ENCODE measurements at places on chromosomes 12 and 14.

DNA sequence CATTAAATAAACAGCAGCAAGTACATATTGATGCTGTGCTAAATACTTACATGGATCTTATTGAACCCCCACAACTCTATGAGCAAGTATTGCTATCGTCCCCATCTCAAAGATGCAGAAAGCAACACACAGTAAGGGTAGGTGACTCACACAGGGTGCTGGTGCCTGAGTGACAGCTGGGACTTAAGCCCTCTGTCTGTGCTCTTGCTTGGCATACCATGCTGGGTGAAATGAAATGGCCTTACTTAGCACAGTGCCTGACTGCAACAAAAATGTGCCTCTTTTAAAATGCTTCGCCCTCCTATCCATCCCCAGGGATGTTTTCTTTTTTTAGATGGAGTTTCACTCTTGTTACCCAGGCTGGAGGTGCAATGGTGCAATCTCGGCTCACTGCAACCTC is 788 bp downstream of the TEX52 start:
- DNase-seq: no peak

- no peak for DNase-seq
Observed at GRCh38 chr12:26426652-26427051, 231.3 kb downstream of the SSPN start.

GRCh38 chr14:103204852-103205540 is 81.7 kb downstream of the TNFAIP2 start:
- no peak for DNase-seq

DNA sequence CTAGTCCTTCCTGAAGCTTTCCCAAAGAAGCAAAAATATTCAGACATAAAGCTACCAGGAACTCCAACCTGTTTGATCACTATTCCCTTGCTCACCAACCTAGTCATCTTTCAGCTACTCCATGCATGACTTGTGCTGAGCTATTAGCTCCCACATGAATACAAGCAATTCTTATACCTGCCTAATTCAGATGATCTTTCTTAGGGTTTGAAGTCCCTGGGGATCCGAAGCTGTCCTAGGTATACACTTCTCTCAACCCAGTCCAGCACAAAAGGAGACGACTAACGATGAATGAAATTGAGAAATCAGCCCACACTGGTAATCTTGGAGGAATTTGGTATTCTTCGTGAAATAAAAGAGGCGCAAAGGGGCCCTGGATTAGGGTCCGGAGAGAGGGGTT is 631 bp upstream of the PTGR2 start:
- DNase-seq: no peak

GRCh38 chr14:93997082-93997481 is at the start of gene CCDC197:
Gene CCDC197 (plus strand): TSS chr14:93997301. CDS start chr14:93998132, 831 bp downstream.
- DNase-seq: no peak

GRCh38 chr14:27391331-27391730 is 793.5 kb upstream of the NOVA1 start:
- no peak for DNase-seq

GRCh38 chr14:101815994-101816393 is 54.5 kb downstream of the PPP2R5C start:
- DNase-seq: no peak

DNA sequence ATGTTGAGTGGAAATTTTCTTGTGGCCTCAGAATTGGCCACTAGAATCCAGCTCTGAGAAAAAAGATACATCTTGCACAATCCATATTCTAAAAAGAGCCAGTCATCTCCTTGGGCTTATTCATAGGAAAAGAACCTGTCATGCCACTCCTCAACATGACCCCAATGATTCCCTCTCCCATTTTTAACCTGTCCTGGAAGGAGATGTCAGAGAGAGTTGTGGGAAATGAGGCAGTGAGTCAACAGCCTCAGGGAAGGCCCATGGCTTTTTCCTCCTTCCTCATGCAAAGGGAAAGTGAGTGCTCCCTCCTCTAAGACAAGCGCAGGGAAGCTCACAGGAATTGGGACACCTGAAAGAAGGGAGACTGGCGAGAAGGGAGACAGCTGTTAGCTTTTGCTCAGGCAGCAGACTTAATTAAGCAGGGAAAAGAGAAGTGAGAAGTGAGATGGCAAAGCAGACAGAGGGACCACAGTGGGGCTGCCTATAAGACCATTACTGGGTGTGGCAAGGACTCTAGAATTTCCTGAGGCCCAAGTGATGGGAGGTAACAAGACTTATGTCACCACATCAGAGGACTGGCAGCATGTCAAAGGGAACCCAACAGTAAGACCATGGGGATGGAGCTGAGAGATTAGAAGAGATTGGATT is 10.2 kb upstream of the DHRS7 start:
- DNase-seq: no peak

GRCh38 chr12:93704122-93704521 is 26.9 kb downstream of the CRADD start:
- no peak for DNase-seq

DNA sequence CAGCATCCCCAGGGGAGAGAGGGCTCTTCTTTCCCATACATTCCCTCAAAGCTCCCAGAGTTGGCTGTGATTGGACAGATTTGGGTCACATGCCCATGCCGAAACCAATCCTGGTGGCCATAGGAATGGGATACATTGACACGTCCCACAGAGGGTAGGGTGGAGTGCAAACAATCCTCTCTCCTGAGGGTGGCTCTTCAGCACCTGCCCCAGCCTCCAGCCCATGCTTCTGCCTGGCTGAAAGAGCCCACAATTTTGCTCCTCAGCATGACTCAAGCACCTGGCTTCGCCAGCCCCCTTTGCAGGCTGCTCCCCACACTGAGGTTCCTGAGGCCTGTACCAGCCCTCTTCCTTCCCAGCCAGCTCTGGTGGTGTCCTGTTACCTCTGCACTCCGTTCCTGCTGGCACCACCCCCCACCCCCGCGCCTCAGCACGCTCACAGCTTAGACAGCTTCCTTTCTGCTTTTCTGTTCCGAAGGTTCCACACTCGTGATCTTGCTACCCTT is 71.7 kb downstream of the CCDC92 start:
- DNase-seq: no peak

DNA sequence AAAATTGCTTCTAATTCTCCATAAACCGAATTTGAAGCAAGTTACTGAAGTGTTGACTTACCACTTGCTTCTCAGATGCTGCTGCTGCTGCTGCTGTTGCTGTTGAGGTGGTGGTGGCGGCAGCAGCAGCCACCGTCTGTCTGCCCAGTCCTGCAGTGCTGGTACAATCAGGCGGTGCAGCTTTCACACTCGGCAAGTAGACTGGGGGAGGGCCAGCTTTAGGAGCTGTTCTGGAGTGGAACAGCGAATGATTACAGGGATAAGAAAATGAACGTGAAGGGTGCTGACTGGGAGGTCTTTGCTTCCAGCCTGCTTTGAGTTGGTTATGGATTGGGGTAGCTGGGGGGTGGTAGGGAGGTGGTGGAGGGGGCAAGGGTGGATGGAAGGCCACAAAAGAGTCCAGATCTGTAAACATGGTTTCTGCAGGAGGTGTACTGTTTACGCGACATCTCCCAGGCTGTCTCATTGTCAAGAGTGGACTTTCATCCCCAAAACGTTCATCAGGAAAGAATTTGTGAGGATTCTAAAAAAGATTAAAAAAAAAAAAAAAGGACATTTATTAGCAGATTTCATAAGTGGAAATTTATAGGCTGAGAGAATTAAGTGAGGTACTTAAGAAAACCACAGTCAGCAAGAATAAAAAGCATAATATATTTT is 38.8 kb downstream of the UBR7 start:
- DNase-seq: no peak

Data from stromal cell of bone marrow (primary cell).